ENCODE measurements at places on chromosomes 5 and 9.

GRCh38 chr5:91928754-91929521 is 545.8 kb upstream of the ARRDC3 start:
- no peak for DNase-seq

DNA sequence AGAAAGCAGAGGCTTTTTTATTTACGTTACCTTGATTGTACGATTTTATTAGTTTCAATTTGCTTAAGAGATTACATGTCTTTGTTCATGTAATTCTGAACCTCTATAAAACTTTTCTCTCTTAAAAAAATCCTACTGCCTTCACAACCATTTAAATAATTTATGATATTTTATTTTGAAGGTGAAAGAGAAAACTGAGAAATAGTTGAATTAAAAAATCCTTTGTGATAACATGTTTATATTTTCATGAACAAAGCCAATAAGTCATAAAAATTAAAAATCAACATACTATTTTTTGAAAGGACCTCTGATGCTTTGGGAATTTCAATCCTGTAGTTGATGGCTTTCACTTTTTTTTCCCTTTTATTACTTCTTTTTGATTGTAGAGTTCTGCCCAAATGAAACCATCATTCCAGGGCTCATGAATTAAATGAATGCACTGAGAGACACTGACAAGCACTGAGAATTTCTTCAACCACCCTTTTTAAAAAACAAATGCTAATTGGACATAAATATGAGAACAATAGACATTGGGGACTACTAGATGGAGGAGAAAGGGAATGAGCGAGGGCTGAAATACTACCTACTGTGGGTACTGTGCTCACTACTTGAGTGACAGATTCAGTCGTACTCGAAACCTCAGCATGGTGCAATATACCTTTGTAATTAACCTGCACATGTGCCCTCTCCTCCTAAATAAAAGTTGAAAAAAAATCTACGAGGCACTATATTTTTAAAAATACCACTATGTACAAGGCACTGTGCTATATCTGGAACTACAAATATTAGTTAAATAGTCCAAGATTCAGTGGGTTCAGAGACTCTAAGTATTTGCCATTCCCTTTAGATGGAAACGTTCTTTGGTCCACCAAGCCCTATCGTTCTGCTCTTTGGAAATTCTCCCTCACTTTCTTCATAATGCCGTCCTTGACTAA is 5.9 kb downstream of the CDKN2A start:
- DNase-seq: no peak

DNA sequence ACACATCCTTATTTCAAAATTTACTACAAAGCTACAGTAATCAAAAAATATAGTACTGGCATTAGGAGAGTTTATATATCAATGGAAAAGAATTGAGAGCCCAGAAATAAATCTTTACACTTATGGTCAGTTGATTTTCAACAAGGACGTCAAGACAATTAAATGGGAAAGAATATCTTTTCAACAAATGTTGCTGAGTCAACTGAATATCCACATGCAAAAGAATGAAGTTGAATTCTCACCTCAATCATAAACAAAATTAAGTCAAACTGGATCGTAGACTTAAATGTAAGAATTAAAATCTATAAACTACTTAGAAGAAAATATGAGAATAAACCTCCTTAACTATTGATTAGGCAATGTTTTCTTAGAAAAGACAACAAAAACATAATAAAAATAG is 61.5 kb upstream of the PRR16 start:
- DNase-seq: no peak

DNA sequence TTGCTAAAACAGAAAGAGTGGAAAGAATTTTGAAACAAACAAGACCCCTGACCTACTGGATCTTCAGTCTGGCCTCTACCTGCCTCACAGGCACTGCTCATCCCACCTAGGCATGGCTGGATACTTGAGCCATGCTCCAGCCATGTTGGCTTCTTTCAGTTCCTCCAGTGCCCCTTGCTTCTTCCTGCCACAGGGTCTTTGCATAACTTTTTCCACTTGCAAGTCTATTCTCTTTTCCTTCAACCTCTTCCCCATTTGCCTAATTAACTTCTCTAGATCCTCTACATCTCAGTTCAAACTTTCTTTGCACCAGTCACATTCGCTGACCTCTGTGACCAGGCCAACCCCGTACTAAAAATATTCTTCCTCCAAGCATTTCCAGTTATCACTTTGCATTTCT is 50.4 kb downstream of the STARD4 start:
- no peak for DNase-seq

GRCh38 chr5:72063219-72063819 is 44.0 kb upstream of the MAP1B start:
- DNase-seq: no peak

GRCh38 chr5:132103332-132103951 is 29.9 kb downstream of the CSF2 start:
- DNase-seq: no peak

DNA sequence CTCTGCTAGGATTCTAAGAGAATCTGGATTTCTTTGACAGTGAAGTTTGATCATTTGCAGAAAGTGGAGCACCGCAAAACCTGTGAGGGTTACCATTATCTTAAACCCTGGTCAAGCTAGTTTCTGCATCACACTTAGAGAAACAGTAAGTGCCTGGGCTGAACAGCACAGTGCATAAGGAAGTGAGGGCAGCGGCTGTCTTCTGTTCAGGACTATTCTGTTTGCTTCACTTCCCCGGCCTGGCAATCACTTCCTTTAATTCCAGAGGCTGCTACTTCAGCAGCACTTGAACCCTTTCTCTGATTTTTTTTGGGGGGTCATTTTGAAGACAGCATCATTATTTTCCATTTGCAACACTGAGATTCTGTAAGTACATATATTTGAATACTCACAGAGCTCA is 32.0 kb downstream of the SEMA6A start:
- DNase-seq: no peak

DNA sequence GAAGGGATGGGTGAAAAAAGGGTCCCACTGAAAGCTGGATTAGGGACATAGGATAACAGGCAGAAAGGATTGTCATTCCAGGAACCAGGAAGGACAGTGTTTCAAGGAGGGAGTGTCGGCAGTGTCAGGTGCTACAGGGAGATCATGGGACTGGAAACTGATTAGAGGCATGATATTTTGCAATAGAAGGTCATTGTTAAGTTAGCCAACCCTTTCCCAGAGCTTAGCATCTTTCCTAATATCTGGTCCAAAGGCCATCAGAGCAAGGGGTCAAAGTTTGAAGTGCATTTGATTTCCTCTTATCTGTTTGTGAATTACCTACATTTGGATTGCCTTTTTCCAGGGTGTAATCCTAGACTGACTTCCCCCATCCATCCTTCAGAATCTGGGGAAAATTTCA is 91.3 kb downstream of the DOCK2 start:
- DNase-seq: no peak

GRCh38 chr9:37156781-37157356 is 36.5 kb downstream of the ZCCHC7 start:
- no peak for DNase-seq

DNA sequence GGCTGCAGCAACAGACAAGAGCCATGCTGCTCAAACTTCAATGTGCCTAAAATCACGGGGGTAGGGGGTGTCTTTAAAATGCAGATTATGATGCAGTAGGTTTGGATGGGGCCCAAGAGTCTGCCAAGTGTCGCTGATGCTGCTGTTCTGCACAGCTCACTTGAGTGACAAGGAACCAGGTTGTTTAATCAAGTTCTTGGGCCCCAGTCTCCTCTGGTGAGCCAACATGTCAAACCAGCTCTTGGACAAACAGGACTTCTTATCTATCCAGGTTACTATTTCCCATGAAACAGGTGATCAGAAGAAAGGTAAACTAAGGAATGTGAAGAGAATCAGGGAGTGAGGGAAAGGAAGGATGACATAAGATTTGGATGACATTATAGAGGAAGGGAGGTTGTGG is 78.0 kb downstream of the APBA1 start:
- DNase-seq: no peak

GRCh38 chr9:99931155-99931840 is 24.8 kb downstream of the STX17 start:
- no peak for DNase-seq

DNA sequence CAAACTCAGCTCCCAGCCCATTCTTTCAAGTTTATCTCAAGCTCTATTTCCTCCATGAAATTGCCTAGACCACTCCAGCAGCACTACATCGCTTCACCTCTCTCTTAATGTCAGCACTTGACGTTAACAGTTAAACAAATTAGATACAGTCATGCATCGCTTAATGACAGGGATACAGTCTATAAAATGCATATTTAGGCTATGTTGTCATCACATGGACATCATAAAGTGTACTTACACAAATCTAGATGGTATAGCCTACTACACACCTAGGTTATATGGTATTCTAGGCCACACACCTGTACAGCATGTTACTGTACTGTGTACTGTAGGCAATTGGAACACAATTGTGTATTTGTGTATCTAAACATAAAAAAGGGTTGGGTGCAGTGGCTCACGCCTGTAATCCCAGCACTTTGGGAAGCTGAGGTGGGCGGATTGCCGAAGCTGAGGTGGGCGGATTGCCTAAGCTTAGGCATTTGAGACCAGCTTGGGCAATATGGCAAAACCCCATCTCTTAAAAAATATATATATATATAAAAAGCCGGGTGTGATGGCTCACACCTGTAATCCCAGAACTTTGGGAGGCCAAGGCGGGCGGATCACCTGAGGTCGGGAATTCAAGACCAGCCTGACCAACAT is 13.4 kb upstream of the PCSK5 start:
- no peak for DNase-seq

DNA sequence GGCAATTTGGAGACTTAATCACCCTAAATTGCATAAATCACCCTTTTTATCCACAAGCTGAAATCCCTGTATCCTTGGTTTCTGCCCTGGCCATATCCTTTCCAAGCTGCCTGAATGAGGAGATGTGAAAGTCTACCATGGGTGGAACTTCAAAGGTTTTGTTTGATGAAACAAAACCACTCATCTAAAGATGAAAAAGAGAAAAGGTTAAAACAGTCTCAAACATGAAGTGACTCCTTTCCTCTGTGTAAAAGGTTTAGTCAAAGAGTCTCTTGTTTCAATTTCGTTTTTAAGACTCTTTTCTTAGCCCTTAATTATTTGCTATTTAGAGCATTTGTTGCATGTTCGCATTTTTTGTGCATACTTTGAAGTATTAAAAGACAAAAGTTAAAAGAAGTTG is 11.2 kb downstream of the SLC45A2 start:
- DNase-seq: no peak

GRCh38 chr5:58326022-58326421 is 133.9 kb downstream of the PLK2 start:
- no peak for DNase-seq

GRCh38 chr9:27602954-27603353 is 29.7 kb upstream of the C9orf72 start:
- DNase-seq: no peak

GRCh38 chr5:35067985-35068384 is 20.2 kb upstream of the AGXT2 start:
- no peak for DNase-seq

- no peak for DNase-seq
Observed at GRCh38 chr9:133685653-133686609, 49.8 kb downstream of the DBH start.

DNA sequence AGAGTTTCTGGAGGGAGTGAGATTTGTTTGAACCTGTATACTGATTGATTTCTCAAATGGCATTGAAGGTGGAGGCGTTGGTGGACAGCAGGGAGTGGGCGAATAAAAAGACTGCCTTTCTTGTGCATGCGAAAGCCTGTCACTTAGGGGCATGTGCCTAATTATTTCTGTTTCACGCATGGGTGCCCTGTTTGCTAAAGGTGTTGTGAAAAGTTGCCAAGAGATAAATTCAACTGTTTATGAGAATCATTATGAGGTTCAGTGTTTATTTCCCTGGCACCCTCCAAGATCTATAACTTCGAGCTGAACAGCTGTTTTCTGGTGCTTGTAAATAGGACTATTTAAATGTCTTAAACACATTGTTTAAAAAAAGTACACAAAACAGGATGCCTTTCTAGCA is 67.4 kb upstream of the DMRTA1 start:
- DNase-seq: no peak

Measured in stimulated activated CD4-positive, alpha-beta T cell treated with anti-CD3 and anti-CD28 coated beads, Interleukin-1b, Interleukin-23, amount 100 ng/mL, for 1 hour (primary cell).